ENCODE measurements at places on chromosomes 7 and 10. TPM values are rescaled to one million over a fixed set of nuclear protein-coding genes. Genes with fewer than 3 reads are reported as not detected.

- peaks cover 17% of the 10 kb centered on the region for H3K4me1 ChIP-seq
- H3K27me3 ChIP-seq, result no peaks in the 10 kb centered on the region
- peak within 1 kb of the TSS; percentile 87 for H3K4me3 ChIP-seq
- peak within 1 kb of the TSS; percentile 81 for H3K27ac ChIP-seq
Observed at GRCh38 chr10:132397036-132397541, at the start of gene PWWP2B. PWWP2B (plus strand) TSS chr10:132397200; CDS start chr10:132397227, 27 bp downstream.

GRCh38 chr7:131602304-131602993, 46.0 kb upstream of the PODXL start:
- no peaks in the 10 kb centered on the region for H3K36me3 ChIP-seq
- H3K4me3 ChIP-seq, result no peak overlapping the region
- H3K27ac ChIP-seq, result no peak overlapping the region
- peaks cover 14% of the 10 kb centered on the region for H3K27me3 ChIP-seq
- H3K4me1 ChIP-seq, result peaks cover 26% of the 10 kb centered on the region

DNA sequence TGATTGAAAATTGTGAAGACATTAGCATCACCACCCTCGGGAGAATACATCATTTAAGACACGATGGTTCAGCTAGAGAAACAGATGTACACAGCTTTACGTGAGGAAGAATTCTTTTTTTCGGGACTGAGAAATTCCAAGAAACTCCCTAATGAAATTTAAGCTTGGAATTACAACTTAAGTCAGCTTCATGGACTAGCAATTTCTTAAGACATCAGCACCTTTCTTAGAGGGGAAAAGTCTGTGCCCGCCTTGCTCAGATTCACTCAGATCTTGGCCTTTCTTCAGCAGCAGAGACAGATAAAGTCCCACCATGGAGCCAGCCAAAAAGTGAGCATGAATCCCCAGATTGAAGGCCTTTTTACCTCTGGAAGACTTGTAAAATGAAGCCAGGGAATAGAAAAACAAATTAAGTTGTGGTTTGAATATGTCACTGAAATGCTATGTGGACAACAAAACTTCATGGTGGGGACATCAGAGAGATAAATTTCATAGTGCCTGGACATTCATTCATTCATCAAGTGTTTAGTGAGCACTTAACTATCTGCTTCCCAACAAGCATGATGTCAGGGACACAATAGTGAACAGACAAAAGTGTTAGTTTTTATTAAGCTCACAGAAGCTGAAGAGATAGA, 32.1 kb downstream of the PRKG1 start:
- H3K4me3 ChIP-seq, result no peak overlapping the region
- H3K36me3 ChIP-seq, result no peaks in the 10 kb centered on the region
- peaks cover 19% of the 10 kb centered on the region for H3K4me1 ChIP-seq
- no peak overlapping the region for H3K27ac ChIP-seq

DNA sequence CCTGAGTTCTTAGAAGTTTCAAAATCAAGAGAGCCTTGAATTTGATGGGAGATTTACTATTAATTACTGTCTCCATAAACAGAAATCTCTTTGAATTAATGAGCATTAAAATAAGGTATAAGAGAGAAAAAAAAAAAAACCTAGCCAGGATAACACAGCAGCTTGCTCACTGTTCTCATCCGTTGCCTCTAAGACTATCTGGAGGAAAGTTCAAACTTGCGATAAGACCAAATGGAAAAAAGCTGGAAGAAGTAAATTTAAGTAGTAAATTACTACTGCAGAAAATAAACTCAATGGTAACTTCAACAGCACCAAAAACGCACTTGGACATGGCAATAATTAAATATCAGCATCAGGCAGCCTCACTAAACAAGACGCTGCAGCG, 36.7 kb downstream of the GNA12 start:
- no peak for DNase-seq
- peaks cover 2% of the 10 kb centered on the region for H3K36me3 ChIP-seq
- H3K27ac ChIP-seq, result peak overlapping the region; percentile 5
- no peak overlapping the region for H3K4me3 ChIP-seq
- H3K27me3 ChIP-seq, result no peaks in the 10 kb centered on the region

- H3K27ac ChIP-seq, result no peak overlapping the region
- H3K27me3 ChIP-seq, result no peaks in the 10 kb centered on the region
- no peak for DNase-seq
- peaks cover 12% of the 10 kb centered on the region for H3K36me3 ChIP-seq
Observed at GRCh38 chr7:4730971-4731370, 44.5 kb upstream of the AP5Z1 start.

Gene CEP55
- 9.3 TPM for total RNA-seq

GRCh38 chr10:100713859-100714565, 31.4 kb upstream of the PAX2 start:
- peak overlapping the region; percentile 32 for H3K4me3 ChIP-seq
- H3K4me1 ChIP-seq, result peaks cover 10% of the 10 kb centered on the region
- no peak overlapping the region for H3K27ac ChIP-seq
- peaks cover 5% of the 10 kb centered on the region for H3K36me3 ChIP-seq
- no peak for DNase-seq
- H3K27me3 ChIP-seq, result peaks cover 72% of the 10 kb centered on the region

GRCh38 chr7:108252177-108252576, 122.0 kb upstream of the LAMB4 start:
- no peaks in the 10 kb centered on the region for H3K36me3 ChIP-seq
- no peak overlapping the region for H3K4me3 ChIP-seq
- H3K4me1 ChIP-seq, result peaks cover 15% of the 10 kb centered on the region
- no peak for DNase-seq

DNA sequence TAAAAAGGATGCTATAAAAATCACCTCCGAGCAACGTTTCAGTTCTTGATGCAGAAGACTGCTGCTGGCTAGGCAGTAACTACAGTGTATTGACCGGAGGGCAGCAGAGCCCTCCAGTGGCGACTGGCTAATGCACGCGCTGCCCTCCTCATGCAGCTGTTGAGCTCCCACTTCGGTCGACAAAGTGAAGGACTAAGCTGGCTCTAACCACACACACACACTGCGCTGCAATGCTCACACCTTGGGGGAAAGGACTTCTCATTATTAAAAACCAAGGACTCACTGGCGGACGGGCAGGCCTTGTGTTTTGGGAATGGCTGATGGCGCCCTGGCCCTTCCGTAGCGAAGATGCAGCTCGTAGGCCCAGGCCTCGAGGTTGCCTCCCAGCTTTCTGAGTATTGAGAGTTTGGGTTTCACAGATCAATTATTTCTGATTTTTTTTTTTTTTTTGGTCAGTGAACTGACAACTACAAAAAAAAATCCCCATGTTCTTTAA, 120.9 kb upstream of the DIP2C start:
- DNase-seq, result no peak
- H3K27ac ChIP-seq, result no peak overlapping the region
- H3K4me3 ChIP-seq, result no peak overlapping the region

DNA sequence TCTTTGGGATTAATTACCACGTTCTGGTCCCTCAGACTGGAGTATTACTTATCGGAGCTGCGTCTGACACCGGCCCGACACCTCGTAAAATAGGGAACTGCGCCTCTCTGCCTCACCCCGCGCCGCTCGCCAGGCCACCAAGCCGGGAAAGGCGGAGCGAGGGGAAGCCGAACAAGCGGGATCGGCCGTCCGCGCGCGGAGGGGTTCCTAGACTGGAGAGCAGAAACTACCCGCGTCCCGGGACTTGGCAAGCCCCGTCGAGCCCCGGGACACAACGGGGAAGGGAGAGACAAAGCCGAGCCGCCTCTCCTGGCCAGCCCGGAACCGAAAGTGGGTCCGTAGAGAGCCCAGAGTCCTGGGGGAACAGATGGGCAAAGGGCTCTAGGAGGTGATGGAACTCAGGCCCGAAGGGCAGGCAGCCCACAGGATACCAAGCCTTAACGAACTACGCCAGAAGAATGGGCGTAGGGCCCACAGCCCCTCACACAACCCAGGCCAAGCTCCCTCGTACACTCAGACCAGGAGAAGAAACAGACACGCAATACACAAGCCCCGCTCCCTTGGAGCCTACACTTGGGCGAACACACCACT, 6.5 kb downstream of the LBX1 start:
- no peak overlapping the region for H3K27ac ChIP-seq
- H3K36me3 ChIP-seq, result peaks cover 3% of the 10 kb centered on the region
- H3K4me3 ChIP-seq, result peak overlapping the region; percentile 12
- DNase-seq, result no peak

Gene AKR1C4
- total RNA-seq, result not detected

- H3K4me1 ChIP-seq, result peaks cover 43% of the 10 kb centered on the region
- H3K27me3 ChIP-seq, result no peaks in the 10 kb centered on the region
- no peak overlapping the region for H3K27ac ChIP-seq
- DNase-seq, result no peak
Observed at GRCh38 chr10:35781643-35782035, 139.5 kb upstream of the FZD8 start.

GRCh38 chr10:114491933-114492332, 87.6 kb upstream of the AFAP1L2 start:
- H3K4me3 ChIP-seq, result no peak overlapping the region
- peaks cover 15% of the 10 kb centered on the region for H3K4me1 ChIP-seq

GRCh38 chr10:32000937-32001336, 55.3 kb downstream of the KIF5B start:
- H3K27me3 ChIP-seq, result no peaks in the 10 kb centered on the region
- no peak for DNase-seq
- no peak overlapping the region for H3K4me3 ChIP-seq
- H3K36me3 ChIP-seq, result peaks cover 2% of the 10 kb centered on the region

DNA sequence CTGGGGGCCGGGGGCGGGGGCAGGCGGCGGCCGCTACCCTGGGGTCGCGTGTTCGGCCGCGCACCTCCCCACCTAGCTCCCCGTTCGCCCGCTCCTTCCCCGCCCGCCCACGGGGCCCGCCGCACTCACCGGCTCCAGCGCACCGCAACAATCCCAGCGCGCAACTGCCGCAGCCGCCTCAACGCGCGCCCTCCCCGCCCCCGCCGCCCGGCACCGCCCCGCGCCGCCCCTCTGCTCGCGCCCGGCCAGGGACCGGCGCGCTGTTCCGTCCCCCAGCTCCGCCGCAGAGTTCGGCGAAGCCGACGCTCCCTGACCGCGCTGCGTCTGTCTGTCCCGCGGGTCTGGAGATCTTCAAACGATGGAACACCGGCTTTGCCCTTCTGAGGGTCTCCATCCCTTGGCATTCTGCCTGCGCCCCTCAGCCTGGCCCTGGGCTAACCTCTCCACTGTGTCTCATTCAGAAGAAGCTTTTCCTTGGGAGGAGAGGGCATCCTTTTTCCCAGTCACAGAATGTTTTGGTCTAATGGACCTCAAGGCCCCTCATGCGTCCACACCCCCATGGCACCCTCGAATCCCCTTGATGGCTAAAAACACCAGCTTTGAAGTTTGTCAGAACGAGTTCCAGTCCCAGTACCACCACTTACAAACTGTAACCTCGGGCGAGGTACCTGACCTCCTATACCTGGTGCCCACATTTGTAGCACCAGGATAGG, at the start of gene NT5C2:
Gene NT5C2 (minus strand): TSS at position 166 of the 713 bp plus-strand sequence. CDS start 18,314 bp downstream, outside the sequence.
- peak within 1 kb of the TSS; percentile 99 for H3K4me3 ChIP-seq
- no peaks in the 10 kb centered on the region for H3K36me3 ChIP-seq
- DNase-seq, result peak; percentile 93
- no peaks in the 10 kb centered on the region for H3K27me3 ChIP-seq

GRCh38 chr7:141960687-141961422, 12.7 kb downstream of the TAS2R38 start:
- no peak overlapping the region for H3K27ac ChIP-seq
- no peaks in the 10 kb centered on the region for H3K36me3 ChIP-seq
- peaks cover 6% of the 10 kb centered on the region for H3K27me3 ChIP-seq
- H3K4me3 ChIP-seq, result no peak overlapping the region
- no peak for DNase-seq
- H3K4me1 ChIP-seq, result no peaks in the 10 kb centered on the region

- no peak for DNase-seq
- H3K36me3 ChIP-seq, result peaks cover 15% of the 10 kb centered on the region
Observed at GRCh38 chr7:139682136-139683013, 95.4 kb downstream of the HIPK2 start.

Gene SLC18A3
- not detected for total RNA-seq
